ENCODE measurements at places on chromosomes 4 and X.

DNA sequence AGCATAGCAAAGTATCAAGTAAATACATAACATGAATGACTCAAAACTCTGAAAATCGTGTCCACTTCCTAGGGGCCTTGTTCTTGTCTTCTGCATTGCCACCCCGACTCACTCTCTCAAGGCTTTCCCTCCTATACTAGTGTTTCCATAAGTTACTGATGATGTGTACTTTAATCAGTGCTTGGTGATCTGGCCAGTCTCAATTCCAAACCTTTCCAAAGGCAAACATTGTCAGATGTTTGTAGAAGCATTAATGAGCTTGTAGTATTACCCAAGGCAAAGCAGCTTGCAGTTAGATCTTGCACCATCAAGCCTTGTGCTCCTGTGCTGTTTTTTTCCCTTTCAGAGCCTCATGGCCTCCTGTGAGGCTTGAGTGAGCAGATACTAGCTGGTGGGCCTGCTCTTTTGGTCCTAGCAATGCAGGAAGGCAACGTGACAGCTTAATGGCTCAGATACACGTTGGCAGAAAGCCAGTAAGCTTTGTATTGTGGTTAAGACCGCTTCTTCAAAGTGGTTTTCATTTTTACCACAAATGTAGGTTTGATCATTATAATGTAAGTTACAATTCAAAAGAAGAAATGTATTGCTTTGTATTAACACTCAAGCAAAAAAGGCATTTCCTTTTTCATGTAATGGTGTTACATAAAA lies 51.8 kb downstream of the RBPJ start:
- DNase-seq, result peak; percentile 8

- DNase-seq, result no peak
Observed at GRCh38 chrX:25156323-25156722, 140.6 kb upstream of the ARX start.

GRCh38 chr4:173929921-173930320 lies 353.5 kb downstream of the FBXO8 start:
- DNase-seq, result no peak

GRCh38 chrX:76253432-76253831 lies 80.6 kb downstream of the PBDC1 start:
- DNase-seq, result peak; percentile 25

- no peak for DNase-seq
Observed at GRCh38 chr4:28004520-28004919, 1143.9 kb downstream of the STIM2 start.

- DNase-seq, result no peak
Observed at GRCh38 chr4:122503214-122503613, 46.7 kb upstream of the IL2 start.

DNA sequence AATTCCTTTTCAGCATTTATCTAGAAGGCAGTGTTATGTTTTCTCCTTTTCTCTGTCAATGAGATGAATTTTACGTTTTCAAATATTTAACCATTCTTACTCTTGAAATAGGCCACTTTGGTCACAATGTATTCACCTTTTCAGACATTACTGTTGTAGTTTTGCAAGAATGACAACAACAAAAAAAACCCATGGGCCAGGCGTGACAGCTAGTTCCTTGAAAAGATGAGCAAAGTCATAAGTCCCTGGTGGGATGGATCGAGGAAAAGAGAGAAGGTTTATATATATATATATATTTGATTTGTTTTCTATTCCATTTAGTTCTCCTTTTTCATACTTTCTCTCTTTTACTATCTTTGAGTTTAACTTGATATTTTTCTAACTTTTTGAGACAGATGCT lies 38.1 kb upstream of the ACSL1 start:
- no peak for DNase-seq

- no peak for DNase-seq
Observed at GRCh38 chrX:23100826-23101225, 101.1 kb downstream of the DDX53 start.

DNA sequence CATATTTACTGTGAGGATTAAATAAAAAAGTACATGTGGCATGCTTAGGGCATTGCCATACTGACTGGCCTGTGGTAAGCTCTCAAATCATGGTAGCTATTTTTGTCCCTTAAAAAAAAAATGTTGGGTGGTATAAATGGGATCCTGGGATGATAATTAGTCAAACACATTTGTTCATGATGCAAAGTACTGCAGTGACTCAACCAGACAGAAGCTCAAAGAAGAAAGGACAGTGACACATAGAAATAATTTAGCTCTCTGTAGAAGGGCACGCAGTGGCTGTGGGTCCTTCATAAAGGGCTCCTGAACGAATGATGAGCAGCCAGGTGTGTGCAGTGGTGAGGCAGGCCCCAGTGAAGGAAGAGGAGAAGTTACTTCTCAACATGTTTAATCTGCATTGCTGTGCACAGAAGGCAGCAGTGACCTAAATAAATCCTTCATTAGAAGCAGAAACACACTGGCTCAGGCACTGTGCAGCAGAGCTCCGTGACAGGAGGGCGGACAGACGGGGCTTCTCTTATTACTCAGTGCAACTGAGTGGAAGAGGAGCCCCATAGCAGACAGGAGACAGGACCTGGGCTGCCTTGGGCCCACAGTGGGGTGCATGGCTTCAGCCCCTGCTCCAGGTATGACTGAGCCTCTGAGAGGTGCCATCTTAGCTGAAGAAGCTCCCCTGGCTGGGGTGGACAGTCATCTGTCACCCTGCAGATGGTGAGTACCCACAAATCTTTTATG lies 20.3 kb downstream of the HS3ST1 start:
- DNase-seq, result no peak

DNA sequence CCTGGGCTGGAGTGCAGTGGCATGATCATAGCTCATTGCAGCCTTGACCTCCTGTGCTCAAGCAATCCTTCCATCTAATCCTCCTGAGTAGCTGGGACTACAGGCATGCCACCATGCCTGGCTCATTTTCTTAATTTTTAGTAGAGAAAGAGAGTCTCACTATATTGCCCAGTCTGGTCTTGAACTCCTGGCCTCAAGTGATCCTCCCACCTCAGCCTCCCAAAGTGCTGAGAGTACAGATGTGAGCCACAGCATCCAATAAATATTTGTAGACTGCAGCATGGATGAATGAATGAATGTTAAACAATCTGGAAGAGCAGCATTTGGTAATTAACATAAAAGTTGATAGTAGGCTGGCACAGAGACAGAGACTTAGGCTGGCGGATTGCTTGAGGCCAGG lies 20.0 kb downstream of the KLB start:
- DNase-seq, result no peak

- DNase-seq, result no peak
Observed at GRCh38 chr4:152957437-152958171, 21.5 kb downstream of the FHDC1 start.

- DNase-seq, result no peak
Observed at GRCh38 chr4:186948361-186949242, 224.9 kb upstream of the FAT1 start.

- no peak for DNase-seq
Observed at GRCh38 chr4:64000241-64000640, 409.0 kb downstream of the TECRL start.

GRCh38 chr4:189613207-189613606 lies 327.5 kb upstream of the FRG1 start:
- DNase-seq, result no peak

- DNase-seq, result no peak
Observed at GRCh38 chr4:17964576-17964975, 57.0 kb downstream of the LCORL start.

DNA sequence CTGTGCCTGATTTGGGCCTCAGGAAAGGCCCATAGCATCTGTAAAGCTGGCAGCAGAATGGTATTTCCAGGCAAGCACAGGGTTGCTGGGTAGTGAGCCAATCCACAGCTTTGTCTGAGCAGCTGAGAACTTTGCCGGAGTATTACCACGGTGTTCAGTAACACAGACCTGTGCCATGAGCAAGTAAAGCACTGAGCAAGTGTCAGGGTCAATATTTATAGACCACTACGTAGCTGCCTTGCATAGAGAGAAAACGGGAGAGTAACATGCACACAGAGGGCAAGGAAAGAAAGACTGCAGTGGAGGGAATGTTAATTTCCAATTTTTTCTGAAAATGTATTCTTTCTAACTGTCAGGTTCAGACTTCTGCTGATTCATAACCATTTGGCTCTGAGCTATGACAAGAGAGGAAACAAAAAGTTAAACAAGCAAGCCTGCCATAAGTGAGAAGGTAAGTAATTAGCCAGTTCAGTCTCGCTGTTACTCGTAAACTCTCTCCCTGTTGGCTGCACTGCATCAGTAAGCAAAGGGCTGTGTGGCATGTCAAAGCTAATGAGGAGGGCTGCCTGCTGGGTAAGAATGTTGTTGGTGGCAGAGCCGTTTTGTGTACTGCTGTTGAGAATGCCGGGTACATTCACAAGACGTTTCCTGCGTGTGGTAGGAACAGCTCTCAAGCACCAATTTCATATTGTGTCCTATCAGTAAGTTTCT lies 238.1 kb downstream of the BMPR1B start:
- DNase-seq, result no peak

DNA sequence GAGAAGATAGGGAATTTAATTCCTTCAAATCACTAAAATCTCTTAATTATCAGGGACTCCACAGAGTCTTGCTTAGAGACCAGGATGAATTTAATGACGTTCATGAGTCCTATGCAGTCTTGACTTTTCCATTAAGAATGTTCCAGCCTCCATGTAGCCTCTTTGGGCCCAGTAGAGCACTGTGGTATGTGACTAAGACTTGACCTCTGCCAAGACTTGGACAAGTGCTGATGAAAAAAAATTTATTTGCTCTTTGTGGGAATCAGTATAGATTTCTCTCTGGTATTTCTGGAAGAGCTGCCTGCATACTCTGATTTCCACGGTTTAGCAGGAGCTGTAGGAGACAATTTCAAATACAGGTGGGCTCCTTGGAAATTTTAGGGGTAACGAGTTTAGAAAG lies 40.6 kb downstream of the CHRDL1 start:
- no peak for DNase-seq

DNA sequence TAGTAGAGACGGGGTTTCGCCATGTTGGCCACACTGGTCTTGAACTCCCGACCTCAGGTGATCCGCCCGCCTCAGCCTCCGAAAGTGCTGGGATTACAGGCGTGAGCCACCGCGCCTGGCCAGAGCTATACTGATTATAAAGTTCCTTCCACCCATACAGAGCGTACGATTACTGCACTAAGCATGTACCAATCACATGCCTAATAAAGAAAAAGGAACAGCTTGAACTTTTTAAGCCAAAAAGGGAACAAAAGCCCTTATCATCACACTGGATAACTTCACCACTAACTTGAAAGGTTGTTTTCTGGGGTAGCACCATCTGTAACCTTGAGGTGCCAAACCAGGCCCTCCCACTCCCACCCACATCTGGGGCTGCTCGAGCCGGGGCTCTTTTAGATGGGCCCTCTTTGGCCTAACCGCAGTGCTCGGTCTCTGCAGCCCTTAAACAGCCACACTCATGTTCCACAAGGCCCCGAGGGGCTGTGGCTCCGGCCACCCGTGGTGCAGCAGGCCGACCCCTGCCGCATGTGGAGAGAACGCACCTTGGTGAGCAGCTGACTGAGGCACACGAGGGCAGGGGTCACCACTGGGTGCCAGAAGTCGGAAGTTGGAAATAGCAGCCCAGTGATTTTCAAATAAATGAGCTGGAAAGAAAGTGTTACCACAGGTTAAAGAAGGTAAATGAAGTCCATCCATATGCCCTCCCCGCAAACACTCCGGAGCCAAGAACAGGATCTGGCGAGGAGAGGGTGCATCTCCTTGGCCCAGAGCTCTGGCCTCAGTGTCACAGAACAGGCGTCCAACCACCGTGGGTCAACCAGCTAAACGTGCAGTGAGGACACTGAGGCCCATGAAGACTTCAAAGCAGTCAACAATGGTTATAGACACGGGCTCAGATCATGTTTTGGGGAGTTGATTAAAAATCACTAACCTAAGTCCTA lies 18.4 kb downstream of the NOP14 start:
- DNase-seq, result no peak

DNA sequence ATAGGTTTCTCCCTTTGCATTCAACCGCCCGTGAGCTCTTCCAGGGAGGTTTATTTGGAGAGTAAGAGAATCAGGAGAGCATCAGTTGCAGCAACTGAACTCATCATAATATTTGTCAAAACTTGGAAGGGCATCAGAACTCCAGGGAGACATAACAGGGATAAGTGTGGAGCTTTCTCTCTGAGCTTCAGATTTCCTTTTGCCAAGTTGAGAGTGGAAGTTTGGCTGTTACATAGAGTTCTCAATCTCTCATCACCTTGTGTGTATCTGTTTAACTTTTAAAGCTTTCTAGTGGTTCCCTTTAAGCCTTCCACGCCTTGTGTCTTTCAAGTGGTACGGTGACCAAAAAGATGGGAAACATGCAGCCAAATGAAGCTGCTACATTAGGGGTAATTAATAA lies 18.8 kb downstream of the BMP3 start:
- no peak for DNase-seq

- DNase-seq, result no peak
Observed at GRCh38 chrX:16785247-16786138, 773 bp upstream of the TXLNG start.

- DNase-seq, result no peak
Observed at GRCh38 chr4:79584352-79584751, 176.3 kb upstream of the GK2 start.

- DNase-seq, result no peak
Observed at GRCh38 chrX:44747969-44748368, 95.9 kb upstream of the DUSP21 start.

GRCh38 chr4:129138810-129139496 lies 43.0 kb downstream of the C4orf33 start:
- DNase-seq, result no peak

DNA sequence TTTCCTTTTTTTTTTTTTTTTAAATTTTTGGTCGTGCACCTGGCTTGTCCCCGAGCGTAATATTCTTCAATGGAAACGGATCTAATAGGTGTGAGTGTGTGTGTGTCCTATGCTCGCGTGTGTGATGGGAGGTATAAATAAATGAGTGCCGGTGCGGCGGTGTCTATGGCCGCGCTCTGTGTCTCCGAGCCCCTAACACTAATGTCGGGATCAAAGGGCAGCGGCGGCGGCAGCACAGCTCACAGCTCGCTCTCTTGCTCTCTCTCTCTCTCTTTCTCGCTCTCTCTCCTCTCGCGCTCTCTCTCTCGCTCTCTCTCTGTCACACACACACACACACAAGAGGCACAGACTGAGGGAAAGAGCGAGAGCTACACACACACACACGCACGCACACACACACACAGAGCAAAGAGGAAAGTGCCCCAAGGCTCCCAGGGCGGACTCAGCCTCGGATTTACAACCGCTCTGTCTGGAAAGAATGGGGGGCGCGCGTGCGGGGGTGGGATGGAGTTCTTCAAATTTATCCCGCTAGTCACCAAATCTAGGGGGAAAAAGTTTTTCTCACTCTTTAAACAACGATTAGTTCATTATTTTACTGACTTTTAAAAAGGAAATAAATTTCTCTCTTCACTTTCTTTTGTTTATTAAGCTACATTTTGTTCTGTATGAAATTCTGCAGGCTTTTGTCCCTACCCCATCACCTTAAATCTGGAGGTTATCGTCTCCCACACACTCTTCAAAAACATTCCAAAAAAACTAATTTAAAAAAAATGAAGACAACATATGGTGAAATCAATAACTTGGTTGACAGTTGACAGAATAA lies at the start of gene ZNF827:
TSS of gene ZNF827 (minus strand) at position 206 of the 823 bp plus-strand sequence. CDS start 416 bp downstream, outside the sequence.
- DNase-seq, result peak; percentile 54

GRCh38 chrX:77442728-77443127 lies 4.5 kb upstream of the FGF16 start:
- no peak for DNase-seq
